Cardiac septum (tissue), 1 donor: ENCODE measurements at places on chromosomes 5 and 9. TPM values are rescaled to one million over a fixed set of nuclear protein-coding genes. Genes with fewer than 3 reads are reported as not detected.

Gene OR1J2
- total RNA-seq: not detected

Gene C5orf58
- total RNA-seq: not detected

Gene VDAC1
- 429 TPM for total RNA-seq

Gene KIAA0825
- total RNA-seq: 2.2 TPM

Gene GPRIN1
- 0.48 TPM for total RNA-seq

Gene SHOC1
- total RNA-seq: not detected

Gene ZNF883
- 2.4 TPM for total RNA-seq

Gene CATSPER3
- 0.54 TPM for total RNA-seq

Gene SNCAIP
- total RNA-seq: 1.3 TPM

Gene LCN12
- total RNA-seq: 20.7 TPM
